ENCODE measurements at places on chromosomes 2 and 18. TPM values are rescaled to one million over a fixed set of nuclear protein-coding genes. Genes with fewer than 3 reads are reported as not detected.

CRYBA2 gene
- not detected for polyA plus RNA-seq

CEBPZOS gene
- polyA plus RNA-seq: 13.7 TPM

ESCO1 gene
- polyA plus RNA-seq: 10.9 TPM

DNPEP gene
- polyA plus RNA-seq: 79.0 TPM

NEU2 gene
- polyA plus RNA-seq: not detected

CNGA3 gene
- not detected for polyA plus RNA-seq

FAM237A gene
- not detected for polyA plus RNA-seq

STARD6 gene
- 0.81 TPM for polyA plus RNA-seq

HOXD4 gene
- polyA plus RNA-seq: not detected

NHEJ1 gene
- polyA plus RNA-seq: 18.1 TPM

ADNP2 gene
- 5.3 TPM for polyA plus RNA-seq

TMEM163 gene
- 1.1 TPM for polyA plus RNA-seq

ACTG2 gene
- polyA plus RNA-seq: 44.5 TPM

RAB27B gene
- polyA plus RNA-seq: 4.5 TPM

NEB gene
- polyA plus RNA-seq: 0.75 TPM

Measured in hepatocyte (in vitro differentiated cells).